ENCODE measurements at places on chromosomes 4 and X.

GRCh38 chrX:79556800-79557199 lies 189.7 kb upstream of the ITM2A start:
- no peak for DNase-seq

DNA sequence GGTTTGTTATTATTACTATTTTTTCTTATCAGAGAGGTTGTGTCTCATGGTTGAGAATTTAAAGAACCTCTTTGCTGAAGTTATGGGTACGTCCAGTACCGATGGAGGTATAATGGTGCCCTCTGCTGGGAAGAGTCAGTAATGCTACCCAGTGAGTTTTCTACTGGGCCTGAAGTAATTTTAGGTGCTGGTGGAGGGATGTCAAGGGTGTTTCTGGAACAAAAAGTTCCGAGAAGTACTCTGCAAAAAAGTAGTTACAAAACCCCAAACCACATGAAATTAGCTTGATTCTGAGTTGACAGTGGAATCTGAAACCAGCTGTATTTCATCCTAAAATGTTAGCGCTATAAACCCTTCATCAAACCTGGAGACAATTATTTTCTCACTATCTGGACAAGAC lies 102.5 kb upstream of the MID1 start:
- DNase-seq = no peak

- no peak for DNase-seq
Measured at GRCh38 chrX:37816766-37817165, 30.6 kb downstream of the DYNLT3 start.

DNA sequence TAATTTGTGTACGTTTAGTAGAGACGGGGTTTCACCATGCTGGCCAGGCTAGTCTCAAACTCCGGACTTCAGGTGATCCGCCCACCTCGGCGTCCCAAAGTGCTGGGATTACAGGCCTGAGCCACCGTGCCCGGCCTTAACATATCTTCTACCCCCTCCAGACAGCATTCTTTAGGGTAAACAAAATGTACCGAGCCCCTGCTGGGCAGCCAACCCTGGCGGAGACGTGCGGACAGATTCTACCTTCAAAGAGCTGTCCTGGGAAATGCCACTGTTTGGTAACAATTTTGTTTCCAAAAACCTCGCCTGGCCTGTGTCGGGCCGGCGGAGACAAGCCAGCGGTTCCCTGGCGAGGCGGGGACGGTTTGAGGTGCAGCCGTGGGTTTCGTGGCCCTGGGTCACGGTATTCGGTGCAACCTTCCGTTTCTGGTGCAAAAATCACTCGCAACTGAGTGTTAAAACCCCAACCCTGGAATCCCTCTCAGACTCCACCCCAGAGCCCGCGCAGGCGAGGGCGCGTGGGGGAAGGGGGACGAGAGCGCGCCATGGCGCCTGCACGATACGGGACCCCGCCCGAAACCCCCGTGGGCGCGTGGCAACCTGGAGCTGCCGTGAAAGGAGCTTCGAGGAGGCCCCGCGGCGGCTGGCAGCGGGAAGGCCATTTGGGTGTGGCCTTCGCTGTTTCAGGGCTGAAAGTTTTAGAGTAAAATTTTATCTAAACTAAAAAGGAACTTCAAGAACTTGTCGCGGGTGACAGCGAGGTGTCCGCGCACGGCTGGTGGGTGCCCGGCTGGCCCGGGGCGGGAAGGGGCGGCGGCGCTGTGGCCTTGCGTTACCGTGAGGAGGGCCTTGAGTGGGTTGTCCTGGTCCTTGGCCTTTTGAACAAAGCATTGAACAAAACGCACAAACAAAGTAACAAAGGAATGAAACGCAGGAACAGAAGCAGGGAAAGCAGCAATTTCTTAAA lies 17.0 kb downstream of the MRFAP1 start:
- no peak for DNase-seq

DNA sequence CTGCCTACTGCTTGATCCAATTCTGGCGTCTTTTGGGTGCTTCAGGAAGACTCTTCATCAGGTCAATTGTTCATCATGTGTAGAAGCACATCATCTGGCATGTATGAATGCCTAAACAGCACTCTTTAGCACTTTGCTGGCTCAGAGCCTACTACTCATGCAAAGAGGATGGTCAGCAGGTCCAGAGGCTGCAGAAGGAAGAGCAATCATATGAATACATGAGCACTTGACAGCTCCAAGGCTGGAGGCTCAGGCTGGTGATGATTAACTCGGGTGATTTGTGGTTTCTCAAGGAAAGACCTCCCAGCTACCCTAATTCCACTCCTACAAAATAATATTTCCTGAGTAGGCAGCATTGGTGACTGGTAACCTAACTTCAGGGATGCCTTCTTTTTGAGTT lies 103.8 kb upstream of the CXCL13 start:
- DNase-seq = no peak

DNA sequence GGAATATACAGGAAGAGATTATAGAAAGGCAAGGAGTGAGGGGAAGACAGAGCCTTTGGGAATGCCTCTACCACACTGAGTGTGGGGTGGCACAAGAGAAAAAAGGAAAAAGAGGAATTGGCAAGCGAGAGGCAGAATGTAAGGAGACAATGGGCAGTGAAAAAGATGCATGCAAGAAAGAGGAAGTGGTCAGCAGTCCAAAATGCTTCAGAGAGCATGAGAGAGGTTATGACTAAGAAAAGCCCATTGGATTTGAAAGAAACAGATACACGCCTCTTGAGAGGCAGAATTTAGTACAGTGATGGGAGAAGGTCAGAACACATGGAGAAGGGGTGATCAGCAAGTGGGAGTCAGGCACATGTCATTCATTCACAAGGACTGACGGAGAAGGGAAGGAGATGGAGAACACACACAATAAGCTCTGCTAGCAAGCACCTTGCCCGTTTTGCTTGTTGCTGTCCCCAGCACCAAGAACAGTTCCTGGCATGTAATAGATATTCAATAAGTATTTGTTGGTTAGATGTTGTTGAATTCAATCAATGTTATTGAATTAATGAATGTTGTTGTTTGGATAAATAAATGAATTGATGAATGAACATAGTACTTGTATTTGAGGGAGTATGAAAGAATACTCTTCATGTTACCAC lies 6.3 kb downstream of the DCHS2 start:
- no peak for DNase-seq

DNA sequence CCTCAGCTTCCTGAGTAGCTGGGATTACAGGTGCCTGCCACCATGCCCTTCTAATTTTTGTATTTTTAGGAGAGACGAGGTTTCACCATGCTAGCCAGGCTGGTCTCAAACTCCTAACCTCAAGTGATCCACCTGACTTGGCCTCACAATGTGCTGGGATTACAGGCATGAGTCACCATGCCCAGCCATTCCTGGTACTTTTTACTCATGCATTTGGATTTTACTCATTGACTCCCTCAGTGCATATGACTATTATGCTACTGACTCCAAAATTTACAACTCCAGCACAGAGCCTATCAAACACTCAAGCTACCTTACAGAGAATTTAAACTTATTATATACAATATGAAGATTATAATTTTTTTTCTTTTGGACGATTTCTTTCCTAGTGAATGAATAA lies 199.9 kb downstream of the CXXC4 start:
- no peak for DNase-seq

GRCh38 chrX:45850197-45850774 lies 649.6 kb upstream of the DIPK2B start:
- DNase-seq = no peak

DNA sequence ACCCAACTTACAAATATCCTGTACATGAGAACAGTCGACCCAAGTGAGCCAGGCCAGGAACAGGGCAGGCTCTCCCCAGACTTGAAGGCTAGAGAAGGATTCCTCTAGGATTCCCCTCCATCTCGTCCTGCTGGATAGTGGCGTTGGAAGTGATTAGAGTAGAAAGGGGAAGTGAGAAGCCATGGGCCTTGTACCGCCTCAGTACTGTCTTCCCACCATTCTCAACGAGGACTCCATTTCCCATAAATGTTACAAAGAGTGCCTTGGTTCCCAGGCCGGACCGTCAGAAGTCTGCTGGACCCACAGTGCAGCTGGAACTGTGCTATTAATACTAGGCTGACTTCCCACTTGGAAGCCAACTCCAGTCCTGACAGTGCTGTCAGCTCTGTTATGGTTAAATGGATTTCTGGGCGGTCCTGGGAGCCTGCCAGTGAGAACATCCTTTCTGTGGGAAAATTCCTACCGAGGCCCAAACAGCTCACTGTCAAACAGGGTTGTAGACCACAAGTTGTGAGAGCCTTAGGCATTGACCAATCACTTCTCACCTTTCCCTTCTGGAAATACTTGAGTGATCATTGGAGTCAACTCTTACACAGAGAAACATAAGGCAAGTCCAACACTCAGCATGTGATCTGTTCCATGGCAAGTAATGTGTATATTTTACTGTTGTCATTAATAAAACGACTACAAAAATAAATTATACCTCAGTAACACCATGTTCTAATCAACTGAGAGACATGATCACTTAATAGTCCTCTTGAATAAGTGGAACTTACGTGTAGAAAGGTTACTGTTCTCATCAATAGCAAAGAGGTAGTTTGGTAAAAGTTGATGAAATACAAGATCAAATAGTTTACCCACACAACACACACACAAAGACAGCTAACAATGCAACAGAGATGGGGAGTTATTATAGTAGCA lies 58.4 kb downstream of the AMELX start:
- no peak for DNase-seq

DNA sequence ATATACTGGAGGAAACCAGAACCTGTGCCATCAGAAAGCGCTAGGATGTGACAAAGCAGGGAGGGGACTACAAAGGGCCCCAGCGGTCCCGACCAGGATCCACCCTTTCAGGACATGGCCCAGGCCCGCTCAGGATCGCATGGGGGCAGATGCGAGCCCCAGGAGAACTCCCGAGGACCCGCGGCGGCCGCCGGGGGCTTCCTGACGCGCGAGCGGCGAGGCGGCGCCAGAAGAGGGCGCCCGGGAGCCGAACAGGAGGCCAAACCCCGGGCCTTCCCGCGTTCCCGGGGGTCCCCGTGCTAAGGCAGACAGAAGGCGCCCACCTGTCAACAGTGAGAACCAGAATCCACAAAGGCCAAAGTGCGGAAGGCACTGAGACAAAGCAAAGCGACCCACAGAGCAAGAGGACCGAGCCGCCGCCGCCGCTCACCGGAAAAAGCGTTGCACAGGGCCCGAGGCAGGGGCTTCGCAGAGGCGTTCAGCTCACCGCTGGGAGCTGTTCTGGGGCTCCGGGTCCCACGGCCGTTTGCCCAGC lies 7.3 kb upstream of the OPN1LW start:
- DNase-seq = peak; percentile 24

DNA sequence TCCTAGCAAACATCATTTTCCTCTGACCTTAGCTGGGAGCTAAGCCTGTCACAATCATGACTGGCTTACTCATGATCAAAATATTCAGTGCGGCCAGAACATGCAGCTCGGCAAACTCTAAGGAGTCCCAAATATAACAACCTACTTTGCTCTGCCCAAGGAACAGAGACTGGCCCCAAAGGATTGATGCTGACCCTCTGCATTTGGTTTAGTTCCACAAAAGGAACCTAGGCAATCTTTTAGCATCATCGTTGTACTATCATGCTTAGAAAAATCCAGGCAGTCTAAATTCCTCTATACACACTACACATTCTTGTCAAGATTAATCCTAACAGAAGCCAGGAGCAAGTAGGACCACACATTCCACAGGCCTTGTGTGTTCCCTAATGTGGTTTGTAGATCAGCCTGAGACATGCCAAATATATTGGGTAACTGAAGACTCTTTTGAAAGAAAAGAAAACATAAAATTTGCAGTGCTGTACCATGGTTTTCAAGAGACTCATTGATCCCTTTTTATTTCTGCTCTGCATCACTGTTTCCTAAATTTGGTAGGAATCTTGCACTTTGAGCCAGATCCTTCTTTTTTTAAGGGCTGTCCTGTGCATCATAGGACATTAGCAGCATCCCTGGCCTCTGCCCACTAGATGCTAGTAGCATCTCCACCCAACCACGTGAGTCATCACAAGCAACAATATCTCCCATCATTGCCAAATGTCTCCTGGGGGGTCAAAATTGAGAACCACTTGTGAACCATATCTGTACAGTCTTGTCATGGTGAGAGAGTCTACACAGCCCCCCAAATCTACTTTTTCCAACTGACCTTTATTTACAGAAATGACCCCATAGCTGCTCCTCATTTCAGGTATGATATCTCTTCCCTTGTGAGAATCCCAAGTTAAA lies 17.6 kb upstream of the CC2D2A start:
- no peak for DNase-seq

DNA sequence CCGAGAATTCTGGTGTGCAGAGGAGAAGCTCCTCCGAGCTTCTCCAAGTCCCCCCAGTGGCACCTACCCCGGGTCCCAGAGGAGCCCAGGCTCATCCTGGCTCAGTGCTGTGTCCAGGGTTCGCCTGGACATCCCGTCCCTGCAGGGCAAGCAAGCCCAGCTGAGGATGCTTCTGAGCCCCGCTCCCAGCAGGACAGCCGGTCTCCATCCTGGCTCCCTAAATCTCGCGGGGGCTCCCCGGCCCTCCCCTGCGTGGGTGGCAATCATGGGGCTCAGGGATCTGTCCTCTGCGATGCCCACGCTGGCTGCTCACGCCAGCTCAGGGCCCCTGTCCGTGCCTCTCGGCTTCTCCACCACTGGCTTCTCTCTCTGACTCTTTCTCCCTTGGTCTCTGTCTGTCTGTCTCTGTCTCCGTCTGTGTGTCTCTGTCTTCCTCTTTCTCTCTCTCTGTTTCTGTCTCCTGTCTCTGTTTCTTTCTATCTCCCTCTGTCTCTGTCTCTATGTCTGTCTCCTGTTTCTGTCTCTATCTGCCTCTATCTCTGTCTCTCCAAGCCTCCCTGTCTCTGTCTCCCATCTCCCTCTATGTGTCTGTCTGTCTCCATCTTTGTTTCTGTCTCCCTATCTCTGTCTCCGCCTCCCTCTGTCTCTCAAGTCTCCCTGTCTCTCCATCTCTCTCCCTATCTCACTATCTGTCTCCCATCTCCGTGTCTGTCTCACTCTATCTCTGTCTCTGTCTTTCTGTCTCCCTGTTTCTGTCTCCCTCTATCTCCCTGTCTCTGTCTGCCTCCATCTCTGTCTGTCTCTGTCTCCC lies 27.8 kb upstream of the SLC25A6 start:
- no peak for DNase-seq

- no peak for DNase-seq
Measured at GRCh38 chrX:72368796-72369195, 63.1 kb upstream of the CITED1 start.

- no peak for DNase-seq
Measured at GRCh38 chr4:154591890-154592289, 1.3 kb upstream of the FGA start.

DNA sequence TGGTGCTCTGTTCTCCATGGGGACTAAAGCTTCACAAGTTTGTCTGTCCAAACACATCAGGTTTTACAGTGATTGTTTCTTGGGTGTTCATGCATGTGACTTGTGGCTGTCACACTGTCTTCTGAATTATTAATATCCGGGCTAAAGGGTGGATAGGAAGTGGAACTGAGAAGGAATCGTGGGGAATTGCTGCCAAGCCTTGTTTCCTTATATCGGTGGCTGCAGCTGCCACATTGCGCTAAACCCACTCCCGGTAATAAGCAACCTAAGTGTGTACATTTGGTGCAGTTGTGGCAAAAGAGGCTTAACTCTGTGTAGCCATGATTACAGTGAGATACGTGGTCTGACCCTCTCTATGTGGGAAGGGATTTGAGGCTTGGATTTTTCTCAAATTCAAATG lies 30.7 kb downstream of the SEPTIN11 start:
- no peak for DNase-seq
